ENCODE measurements at places on chromosomes 7 and 10.
A peak's percentile ranks its signal among the peaks of the same experiment; 100 is the strongest.

DNA sequence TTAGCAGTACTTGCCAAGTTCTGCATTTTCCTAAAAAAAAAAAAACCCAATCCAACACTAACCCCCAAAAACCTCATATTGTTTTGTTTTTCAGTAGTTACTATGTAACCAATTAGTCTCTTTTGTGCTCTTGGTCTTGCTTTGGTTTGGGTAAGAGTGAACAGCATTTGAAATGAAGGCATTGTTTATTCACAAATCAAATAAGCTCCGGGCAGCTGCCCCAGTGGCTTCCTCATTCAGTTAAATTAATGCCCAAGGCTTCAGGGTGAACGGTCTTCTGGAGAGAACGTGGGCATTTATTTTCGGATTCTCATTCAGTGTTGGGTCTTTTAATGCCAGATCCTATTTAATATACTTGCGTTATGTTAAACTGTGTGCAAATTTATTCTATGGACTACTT, 108.7 kb downstream of the GFRA1 start:
- no peak for DNase-seq

GRCh38 chr7:91826377-91826776, 54.1 kb downstream of the MTERF1 start:
- DNase-seq, result no peak

GRCh38 chr10:77028042-77028441, 609.6 kb downstream of the KCNMA1 start:
- DNase-seq, result no peak

GRCh38 chr7:37831244-37831643, 17.2 kb upstream of the NME8 start:
- no peak for DNase-seq

GRCh38 chr7:12965767-12966166, 278.3 kb downstream of the ARL4A start:
- no peak for DNase-seq

DNA sequence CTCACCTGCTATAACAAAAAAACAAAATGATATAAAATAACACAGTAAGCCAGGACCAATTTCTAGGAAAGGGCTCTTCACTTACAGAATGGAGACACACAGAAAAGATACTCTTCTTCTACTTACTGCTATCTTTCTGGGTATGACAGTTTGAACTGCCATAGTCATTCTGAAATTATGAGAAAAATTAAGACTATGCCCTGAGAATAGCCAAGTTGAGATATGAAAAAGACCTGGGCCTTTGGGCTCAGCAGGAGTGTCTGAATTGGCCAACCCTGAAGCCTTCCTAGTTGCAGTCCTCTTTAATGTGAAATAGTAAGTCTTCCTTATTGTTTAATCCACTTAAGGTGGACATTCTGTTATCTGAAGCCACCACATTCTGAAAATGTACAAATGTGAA, 519.5 kb downstream of the GRID1 start:
- no peak for DNase-seq

DNA sequence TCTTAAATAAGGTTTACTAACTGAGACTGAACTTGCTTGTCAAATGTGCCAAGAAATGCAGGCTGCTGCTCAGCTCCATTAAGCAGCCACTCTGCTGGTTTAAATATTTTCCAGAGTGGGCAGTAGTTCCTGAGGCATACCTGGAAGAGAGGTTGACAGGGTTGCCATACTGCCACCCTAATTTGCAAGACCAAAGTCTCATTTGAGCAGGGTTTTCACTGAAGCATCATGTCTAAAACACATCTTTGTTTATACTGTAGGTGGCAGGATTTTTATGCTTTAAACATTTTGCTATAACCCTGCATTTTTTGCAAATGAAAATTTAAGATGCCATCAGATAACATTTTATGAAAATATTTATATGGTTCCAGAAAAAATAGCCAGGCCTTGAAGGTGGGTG, 618.0 kb upstream of the LRRTM3 start:
- no peak for DNase-seq

DNA sequence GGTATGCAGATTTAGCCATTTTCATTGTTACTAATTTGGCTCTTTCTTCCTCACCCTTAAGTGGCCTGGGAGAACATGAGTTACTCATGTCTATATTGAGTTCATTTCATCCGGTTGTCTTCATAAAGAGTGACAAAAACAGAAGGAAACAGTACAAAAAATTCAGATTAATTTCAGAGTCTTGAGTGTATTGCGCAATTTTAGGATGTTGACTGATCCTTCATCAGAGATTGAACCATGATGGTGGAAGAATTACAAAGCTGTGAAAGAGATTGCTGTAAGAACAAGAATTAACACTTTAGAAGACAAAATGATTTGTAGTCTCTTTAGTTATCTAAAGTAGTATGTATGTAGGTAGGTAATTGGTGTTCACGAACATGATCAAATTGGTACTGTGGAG, 194.0 kb upstream of the PPP1R3A start:
- DNase-seq, result no peak

DNA sequence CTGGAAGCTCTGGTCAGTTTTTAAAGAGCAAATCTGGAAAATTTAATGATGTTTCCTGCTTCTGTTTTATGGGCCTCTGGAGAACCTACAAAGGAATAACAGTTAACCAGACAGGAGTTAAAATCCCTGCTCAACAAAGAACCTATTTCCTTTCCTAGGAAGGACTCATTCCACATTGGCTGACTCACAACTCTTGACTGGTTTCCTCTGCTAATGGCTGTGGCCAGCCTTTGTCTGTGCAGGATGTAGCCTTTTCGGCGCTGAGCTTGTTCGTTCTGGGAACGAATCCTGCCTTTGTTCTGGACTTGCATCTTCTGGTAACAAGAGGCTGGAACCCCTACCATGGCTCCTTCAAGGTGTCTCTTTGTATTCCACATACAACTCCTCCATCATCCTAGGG, 112.8 kb upstream of the PDCD4 start:
- DNase-seq, result no peak

DNA sequence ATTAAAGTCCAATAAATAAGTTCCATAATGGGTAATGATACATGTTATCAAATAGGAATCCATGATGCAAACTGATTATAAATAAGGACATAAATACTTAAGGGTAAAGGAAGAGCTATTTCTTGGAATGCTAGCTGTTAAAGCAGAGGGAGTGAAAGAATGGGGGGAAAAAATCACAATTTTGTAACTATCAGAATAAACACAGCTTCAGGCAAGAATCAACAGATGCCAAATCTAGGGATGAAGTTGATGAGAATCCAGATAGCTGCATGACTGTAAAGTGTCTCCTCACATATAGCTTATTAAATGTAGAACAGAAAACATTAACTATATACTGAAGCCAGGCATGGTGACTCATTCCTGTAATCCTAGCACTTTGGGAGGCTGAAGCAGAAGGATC, 4.9 kb downstream of the IPMK start:
- DNase-seq, result no peak

GRCh38 chr7:101411508-101411874, 48.8 kb downstream of the COL26A1 start:
- DNase-seq, result peak; percentile 50

DNA sequence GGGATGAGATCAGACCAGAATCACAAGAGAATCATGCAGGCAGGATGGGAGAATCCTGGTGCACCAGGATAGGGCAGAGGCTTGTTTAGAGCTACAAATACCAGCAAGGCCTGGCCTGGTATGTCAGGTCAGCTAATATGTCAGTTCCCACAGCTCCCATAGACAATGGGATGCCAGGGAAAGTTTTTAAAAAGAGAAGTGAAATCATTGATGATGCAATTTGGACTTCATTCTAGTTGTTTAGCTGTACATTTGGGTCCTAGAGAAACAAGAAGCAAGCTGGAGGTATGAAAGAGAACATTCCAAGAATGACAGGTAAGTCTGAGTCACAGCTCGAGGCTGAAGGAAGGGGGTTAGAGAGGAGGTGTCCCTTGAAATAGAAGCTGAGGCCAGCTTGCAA, 45.2 kb downstream of the GPR141 start:
- DNase-seq, result peak; percentile 82

- no peak for DNase-seq
Measured at GRCh38 chr7:71904484-71904883, 507.7 kb downstream of the CALN1 start.

DNA sequence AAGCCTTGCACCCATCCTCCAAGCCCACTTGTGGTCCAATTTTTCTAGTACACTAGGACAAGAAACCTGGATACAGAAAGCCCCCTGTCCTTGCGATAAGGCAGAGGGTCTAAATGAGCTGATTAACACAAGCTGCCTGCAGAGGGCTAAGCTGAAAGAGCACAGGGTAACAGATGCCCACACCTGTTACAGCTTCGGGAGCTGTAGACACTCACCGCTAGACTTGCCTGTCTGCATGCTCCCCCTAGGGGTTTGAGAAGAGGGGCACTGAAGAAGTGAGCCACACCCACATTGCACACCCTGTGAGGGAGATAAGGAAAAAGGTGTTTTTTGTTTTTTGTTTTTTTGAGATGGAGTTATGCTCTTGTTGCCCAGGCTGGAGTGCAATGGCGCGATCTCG, 386.5 kb upstream of the AUTS2 start:
- no peak for DNase-seq

Measured in suppressor macrophage (primary cell).